ENCODE measurements at places on chromosomes 6 and 20.

DNA sequence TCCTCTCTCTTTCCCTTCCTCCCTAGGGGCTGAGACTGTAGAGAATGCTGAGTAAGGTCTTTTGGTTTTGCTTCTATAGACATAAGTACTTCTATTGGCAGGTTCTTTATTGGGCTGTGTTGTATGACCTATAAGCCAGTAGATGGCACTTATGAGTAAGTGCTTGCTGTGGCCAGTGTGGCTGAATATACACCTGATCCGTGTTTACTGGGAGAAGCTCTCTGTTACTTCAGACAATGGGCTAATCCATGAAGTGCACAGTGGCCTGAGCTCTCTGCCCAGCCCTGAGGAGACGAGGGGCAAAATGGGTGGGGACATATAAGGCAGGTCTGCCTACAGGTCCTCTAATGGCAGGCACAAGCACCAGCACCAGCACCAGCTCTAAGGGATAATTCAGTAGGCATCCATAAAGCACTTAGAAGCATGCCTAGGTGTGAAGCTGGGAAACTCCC lies 610.3 kb downstream of the RNF144B start:
- DNase-seq, result no peak

- no peak for DNase-seq
Measured at GRCh38 chr20:22160101-22160652, 424.2 kb downstream of the FOXA2 start.

- DNase-seq, result no peak
Measured at GRCh38 chr20:11453430-11453829, 464.3 kb upstream of the BTBD3 start.

DNA sequence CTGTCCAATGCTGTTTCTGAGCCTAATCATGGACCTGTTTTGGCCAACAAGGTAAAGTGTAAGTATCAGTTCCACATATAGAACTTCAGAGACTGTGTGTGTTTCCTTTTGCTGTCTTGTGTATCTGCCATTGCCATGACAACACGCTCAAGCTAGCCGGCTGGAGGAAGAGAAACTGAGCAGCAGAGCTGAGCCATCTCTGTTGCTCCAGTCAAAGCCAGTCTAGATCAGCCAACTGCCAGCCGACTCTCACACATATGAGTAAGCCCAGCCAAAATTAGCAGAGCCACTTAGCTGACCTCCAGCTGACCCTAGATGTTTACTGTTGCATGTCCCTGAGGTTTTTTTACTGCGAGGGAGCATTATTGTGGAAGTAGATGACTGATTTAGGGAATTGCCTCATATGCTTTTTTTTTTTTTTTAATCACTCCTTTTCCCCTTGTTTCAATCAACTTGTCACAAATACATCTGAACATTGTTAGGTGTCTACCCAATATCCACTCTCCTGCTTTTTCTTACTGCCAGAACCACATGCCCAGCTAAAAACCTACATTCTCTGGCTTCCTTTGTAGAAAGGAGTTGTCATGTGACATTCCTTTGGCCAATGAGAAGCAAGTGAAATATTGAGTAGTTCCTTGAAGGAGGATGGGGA lies 304.3 kb upstream of the SUPT3H start:
- DNase-seq, result no peak

DNA sequence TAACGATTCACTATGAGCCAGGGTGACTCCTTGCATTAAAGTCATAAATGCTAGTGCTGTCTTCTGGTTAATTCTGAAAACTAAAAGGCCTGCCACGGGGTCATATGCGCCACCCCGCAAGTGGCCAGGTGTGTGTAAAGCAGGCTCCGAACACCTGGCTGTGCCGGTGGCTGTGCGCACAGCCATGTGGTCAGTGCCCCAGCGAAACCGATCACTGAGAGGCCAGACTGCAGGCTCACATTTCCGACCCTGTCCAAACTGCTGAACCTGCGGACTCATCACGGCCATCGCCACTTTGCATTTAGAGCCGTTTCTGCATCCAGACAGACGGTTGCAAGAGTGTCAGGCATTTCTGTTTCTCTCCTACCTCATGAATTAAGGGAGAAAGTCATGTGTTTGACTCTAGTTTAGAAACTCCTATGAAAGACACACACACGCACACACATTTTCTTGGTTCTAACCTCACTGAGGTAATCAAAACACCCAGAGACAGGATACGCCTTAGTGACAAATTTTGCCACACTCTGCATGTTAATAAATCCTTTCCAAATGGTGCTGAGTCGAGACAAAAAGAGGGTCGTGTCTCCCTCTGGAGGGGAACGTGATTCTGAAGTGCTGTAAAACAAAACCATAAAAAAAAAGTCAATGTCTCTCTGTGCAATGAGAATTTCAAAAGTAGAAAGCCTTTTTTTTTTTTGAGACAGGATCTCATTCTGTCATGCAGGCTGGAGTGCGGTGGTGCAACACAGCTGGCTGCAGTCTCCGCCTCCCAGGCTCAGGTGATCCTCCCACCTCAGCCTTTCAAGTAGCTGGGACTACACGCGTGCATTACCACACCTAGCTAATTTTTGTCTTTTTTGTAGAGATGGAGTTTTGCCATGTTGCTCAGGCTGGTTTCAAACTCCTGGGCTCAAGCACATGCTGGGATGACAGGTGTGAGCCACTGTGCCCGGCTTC lies 31.0 kb upstream of the TCFL5 start:
- DNase-seq, result no peak

- no peak for DNase-seq
Measured at GRCh38 chr20:44541992-44542391, 20.1 kb upstream of the SERINC3 start.

GRCh38 chr6:89689732-89690131 lies 51.2 kb upstream of the LYRM2 start:
- no peak for DNase-seq

DNA sequence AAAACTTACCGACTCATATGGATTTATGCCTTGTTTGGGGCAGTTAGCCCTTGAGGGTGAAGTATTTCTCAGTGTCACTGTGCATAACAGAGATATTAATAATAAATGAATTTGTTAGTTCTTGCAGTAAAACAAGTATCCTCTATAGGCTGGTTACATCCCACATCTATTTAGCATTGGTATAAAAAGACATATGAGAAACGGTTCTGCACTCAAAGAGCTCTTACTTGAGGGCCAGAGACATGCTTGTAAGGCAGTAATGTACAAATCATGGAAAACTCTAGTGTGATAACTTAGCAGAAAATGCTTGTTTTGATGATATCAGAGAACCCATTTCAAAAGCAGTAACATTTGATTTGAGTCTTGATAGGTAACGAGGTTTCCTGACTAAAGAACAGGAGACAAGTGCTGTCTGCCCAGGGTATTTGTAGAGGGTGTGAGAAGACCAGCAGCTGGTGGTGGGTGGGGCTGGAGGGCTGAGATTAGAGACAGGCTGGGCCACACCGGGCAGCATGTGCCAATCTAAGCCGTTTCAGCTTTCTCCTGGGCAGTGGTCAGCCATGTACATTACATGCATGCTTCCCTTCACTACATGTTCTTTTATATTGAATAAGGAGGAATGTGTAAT lies 46.3 kb downstream of the TULP4 start:
- no peak for DNase-seq

Measured in activated T-cell treated with anti-CD3 and anti-CD28 coated beads, Interleukin-2, amount 50 U/mL, for 24 hours (primary cell).